EH (cell line): ENCODE measurements at places on chromosomes 6 and 20.

DNA sequence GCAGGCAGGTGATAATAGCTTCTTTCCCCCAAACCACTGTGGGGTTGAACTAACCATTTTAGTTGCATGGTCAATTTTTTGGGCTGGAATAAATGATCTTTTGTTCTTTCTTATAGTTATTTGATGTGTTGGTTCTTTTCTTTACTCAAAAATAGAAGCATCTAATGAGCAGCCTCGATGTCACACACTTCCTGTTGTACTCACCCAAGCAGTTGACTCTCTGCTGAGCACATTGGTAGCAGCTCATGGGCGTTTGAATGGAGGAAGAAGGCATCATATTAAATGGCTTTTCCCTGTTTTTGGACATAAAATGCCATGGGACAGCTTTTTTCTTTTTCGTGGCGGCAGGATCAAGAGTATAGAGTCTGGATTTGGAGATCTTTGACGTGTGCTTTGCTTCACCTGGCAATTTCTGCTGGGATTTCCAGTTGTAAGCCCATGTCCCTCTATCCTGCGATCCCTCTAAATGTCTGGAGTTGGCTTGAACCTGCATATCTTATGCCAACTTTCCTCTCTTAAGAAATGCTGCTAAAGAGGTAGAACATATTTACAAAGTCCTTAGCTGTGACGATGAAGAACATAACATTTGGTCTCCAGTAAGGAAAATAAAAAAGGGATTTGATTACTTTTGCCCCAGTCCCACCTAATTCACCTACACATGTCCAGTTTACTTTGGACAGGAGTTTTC is 268.3 kb downstream of the PRL start:
- DNase-seq: no peak

- peak; percentile 72 for DNase-seq
Observed at GRCh38 chr20:11544029-11544678, 373.5 kb upstream of the BTBD3 start.

DNA sequence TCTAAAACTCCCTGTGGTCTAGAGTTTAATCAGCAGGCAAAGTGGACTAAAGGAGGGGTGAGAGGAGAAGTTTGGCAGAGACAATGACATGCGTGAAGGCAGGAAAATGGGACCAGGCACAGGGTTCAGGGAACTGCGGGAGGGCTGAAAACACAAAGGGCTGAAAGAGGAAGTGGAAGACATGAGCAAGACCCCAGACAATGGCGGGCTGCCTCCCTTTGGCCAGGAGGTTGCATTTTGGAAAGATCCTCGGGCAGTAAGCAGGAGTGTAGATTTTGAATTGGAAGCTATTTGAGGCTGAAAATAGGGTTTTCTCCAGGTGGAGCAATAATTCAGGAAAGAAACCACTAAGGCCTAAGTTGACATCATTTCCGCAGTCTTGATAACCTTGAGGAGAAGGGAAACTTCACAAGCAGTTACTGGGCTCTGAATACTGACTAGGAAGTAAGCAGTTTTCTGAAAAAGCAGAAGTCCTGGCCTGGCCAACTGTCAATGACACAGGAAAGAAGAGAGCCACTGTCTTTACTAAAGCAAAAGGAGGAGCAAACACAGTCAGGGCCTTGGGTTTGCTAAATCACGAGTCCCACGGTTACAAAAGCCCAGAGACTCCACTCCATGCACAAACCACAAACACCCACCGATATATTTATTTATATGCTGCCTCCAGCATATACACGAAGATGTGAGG is 3.4 kb downstream of the LY86 start:
- DNase-seq: no peak

- DNase-seq: peak; percentile 43
Observed at GRCh38 chr6:154408891-154409500, 52.4 kb upstream of the IPCEF1 start.

DNA sequence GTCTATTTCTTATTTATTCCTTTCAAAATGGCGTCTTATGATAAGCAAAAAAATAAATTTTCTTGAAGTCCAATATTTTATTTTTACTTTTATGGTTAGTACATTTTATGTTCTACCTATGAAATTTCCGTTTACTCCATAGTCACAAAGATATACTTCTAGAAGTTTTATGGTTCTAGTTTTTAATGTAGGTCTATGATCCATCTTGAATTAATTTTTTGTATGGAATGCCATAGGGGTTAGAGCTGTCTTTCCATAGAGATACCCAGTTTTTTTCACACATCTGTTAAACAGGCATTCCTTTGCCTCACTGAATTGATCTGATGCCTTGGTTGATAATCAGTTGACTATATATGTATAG is 24.9 kb upstream of the ASIP start:
- no peak for DNase-seq

- DNase-seq: no peak
Observed at GRCh38 chr6:24779416-24780016, 4.8 kb downstream of the GMNN start.

DNA sequence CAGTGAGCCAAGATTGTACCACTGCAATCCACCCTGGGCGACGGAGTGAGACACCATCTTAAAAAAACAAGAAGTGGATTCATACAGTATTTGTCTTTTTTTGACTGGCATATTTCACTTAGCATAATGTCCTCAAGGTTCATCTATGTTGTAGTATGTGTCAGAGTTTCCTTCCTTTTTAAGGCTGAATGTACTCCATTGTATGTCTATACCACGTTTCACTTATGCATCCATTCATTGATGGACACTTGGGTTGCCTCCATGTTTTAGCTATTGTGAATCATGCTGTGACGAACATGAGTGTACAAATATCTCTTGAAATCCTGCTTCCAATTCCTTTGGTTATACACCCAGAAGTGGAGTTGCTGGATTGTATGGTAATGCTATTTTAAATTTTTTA is 28.9 kb upstream of the FAM83D start:
- no peak for DNase-seq

DNA sequence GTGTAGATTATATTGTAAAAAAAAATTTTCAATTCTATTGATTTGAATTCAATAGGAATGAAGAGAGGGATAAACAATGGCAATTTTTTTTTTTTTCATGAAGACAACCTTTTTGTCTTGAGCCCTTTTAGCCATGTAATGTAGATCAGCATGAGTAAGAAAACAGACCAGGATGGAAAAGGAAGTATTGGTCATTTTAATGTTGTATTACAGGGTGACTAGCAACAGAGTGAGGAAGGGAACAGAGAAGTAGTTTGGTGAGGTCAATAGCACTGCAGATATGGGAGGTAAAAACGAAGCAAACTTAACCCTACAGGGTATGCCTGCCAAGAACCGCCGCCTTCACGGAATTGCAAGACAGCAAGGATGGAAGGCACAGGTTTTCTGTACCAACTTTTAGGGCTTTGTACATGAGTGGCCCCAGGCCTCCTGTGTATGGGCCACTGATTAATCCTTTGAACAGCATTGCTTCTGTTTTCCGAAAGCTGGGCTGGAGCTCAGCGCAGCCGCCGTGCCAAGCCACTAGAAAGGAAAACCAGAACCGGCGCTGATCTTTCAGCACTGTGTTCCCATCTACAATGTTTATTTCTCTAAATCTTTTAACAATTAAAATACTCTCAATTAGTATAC is 383.7 kb downstream of the CENPW start:
- DNase-seq: no peak
